ENCODE measurements at places on chromosomes 6 and 20.

- DNase-seq, result no peak
Measured at GRCh38 chr6:128672023-128672422, 151.6 kb upstream of the PTPRK start.

GRCh38 chr6:128069188-128069587, 168.3 kb upstream of the THEMIS start:
- no peak for DNase-seq

- DNase-seq, result no peak
Measured at GRCh38 chr6:41673704-41674000, 35.4 kb downstream of the MDFI start.

GRCh38 chr20:42483730-42484303, 705.9 kb downstream of the PTPRT start:
- DNase-seq, result peak; percentile 23

DNA sequence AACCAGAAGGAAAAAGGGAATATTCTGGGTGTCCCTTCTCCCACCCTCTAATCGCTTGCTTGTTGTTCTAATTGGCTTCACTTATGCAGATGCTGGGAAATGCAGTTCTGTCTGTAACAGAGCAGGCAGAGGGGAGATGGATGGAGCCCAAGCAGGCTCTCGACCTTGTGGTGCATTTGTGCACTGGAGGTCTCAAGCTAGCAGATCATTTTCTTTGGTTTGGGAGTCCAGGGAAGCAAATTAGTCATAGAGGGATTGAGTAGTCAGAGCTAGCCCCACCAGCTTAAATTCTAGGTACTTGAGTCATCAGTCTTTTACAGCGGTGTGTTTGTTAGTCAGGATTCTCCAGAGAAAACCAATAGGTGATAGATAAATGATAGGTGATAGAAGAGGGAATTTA, 234.7 kb upstream of the ECI2 start:
- peak; percentile 80 for DNase-seq

DNA sequence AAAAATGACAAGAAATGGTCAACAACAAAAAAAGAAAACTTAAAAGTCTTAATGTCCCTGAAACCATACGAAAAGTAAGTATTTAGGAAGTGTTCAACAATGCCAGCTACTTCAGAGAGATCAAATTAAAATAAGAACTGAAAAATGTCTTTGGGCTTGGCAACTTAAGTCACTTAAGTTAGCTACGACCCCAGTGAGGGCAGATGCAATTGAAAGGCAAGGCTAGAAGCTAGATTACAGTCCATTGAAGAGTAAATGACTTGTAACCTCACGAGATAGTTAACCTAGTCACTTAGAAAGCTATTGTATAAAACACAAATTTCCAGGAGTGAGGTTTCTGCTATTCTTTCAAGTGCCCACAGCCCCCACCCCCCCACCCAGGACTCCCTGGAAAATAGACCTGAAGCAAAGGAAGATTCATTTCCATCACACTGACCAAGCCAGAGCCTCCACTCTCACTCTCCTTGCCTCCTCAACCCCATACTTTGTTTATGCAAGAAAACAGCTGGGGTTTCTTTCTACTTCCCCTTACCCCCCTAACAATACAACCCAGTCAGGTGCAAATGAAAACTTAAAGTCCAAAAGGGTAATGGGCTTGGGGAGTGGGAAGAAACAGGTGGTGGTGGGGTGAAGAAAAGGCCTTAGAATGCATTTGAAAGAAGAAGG, 14.6 kb downstream of the RTN4IP1 start:
- no peak for DNase-seq

GRCh38 chr20:63007360-63007645, 539 bp upstream of the BHLHE23 start:
- DNase-seq, result no peak

DNA sequence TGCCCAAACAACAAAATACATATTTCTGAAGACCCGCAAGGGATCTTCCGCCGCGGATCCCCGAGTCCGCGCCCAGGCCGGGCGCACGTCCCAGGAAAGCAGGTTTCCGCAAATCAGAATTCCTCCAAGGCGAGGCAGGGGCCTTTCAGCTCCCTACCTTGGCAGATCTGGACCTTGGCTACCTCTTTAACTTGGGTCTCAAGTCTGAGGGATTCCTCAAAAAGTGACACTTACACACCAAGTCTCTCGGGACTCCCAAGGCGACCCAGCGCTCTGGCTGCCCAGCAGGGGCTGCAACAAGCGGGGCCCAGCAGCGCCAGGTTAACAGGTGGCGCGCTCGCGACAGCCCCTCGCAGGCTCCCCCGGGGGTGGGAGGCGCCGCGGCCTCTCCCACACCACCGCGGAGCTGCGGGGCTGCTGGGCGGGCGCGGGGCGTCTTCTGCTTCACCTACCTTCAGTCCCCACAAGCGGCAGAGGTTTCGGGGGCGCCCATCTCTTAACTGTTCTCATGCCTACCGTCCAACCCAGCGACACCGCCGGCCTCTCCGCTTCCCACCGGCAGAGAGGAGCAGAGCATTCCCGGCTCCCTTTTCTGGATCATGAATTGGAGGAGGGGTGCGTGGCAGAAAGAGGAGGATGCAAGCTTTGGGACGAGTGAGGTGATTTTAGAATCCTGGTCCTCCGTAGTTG, 414 bp downstream of the SIM1 start:
- no peak for DNase-seq

DNA sequence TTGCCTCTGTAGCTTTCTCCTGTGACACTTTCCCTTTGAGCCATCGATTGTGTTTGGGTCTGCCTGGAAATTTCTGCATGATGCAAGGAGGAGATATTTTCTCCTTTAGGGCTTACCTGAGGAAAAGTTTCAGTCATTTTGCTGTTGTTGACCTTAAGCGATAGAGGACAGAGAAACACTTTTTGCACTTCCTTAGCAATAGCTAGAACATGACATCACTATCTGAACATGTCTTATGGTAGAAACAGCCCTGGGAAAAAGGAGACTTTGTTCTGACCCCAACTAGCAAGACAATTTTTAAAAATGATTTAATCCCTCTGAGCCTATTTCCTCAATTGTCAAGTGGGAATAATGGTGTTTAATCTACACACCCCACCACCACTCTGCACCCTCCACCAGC, 9.7 kb upstream of the FILIP1 start:
- DNase-seq, result no peak

DNA sequence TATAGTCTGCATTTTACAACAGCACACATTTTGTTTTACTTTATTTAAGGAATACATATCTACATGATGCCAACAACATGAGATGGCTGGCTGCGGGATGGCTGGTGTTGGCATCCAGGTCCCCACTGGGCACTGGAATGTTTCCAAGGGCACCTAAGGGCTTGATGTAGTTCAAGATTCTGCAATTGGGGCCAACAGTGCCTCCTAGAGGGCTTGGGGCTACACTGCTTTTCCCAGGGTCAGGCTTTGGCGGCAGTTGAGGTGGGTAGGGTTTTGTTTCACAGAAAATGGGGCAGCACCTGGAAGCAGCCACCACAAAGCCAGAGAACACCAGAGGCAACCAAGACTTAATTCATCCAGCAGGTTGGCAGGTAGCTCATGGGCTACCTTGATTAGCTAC, 202.2 kb upstream of the PRND start:
- DNase-seq, result no peak
